ENCODE measurements at places on chromosomes 16 and 17.

DNA sequence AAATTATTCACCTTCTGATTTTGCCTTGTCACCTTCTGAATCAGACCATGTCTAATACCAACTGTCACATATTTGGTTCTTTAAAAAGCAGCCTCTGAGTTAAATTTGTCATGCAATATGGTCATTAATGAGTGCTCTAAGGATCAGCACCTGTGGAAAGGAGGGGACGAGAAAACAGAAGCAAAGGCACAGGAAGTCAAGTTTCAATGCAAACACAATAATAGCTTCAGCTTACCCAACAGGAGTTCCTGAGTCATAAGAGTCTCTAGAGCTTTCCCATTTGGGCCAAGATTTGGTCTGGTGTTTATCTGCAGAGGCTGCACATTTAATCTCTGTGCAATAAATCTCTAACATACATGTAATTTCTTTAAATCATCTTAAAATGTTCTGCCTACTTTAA is 889.8 kb downstream of the CDH8 start:
- DNase-seq, result no peak

- DNase-seq, result no peak
These were observed 60.6 kb upstream of the CMIP start for GRCh38 chr16:81384006-81384405.

- no peak for DNase-seq
These were observed 88.4 kb upstream of the ATF7IP2 start for GRCh38 chr16:10297341-10298006.

DNA sequence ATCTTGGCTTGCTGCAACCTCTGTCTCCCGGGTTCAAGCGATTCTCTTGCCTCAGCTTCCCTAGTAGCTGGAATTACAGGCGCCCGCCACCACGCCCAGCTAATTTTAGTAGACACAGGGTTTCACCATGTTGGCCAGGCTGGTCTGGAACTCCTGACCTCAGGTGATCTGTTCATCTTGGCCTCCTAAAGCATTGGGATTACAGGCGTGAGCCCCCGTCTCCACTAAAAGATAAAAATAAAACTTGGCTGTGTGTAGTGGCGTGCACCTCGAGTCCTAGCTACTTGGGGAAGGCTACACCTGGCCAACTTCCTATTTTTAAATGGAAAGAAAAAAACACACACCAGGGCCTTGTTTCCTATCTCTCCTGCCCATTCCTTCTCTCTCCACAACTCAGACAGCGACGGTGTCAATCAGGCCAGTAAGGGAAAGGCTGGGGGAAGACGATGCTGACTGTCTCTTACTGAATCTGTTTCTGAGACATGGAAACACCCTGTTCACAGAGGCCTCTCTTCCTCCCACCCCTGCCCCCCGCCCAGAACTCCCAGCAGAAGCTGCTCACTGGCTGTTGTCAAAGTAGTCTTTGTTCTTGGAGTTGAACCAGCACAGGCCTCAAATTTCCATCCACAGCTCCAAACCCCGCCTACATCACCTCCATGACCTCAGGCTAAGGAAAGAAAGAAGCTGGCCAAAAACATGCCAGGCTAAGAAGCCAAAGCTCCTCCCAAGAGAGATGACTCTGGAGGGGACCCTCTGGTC is 96.6 kb downstream of the NXN start:
- DNase-seq, result no peak

GRCh38 chr16:8877894-8878522 is 4.1 kb upstream of the LITAFD start:
- DNase-seq, result no peak

DNA sequence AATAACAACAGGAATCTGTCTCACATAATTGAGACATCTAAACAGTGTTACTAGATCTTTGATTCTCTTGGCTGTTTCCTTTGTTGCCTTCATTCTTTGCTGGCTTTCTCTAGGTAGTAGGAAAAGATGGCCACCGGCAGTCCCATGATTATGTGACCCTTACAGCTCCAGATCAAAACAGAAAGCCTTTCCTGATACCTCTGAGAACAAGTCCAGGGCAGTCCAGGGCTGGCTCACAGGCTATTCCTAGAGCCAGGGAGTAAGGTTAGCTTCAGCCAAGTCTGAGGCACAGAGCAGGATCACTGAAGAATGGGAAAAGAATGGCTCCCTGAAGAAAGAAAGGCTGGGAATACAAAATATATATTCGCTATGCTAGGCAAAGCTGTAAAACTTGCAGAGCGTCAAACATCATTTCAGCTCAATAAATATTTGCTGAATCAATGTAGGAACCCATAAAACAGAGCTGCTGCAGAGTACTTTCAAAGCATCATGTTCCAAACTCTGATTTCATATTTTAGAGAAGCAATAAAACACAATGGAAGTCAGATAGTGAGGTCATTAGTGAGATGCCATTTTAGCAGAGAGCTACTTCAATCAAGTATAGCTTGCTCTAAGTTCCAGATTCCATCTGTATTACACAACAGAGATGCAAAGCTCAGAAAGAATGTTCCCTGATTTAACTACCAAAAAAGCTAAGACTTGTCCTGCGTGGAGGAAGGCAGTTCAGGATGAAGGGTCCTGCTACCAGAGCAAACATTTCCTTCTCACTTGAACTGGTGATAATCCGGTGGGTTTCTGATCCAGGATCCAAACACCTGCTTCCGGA is 23.4 kb downstream of the ADAT1 start:
- DNase-seq, result no peak

DNA sequence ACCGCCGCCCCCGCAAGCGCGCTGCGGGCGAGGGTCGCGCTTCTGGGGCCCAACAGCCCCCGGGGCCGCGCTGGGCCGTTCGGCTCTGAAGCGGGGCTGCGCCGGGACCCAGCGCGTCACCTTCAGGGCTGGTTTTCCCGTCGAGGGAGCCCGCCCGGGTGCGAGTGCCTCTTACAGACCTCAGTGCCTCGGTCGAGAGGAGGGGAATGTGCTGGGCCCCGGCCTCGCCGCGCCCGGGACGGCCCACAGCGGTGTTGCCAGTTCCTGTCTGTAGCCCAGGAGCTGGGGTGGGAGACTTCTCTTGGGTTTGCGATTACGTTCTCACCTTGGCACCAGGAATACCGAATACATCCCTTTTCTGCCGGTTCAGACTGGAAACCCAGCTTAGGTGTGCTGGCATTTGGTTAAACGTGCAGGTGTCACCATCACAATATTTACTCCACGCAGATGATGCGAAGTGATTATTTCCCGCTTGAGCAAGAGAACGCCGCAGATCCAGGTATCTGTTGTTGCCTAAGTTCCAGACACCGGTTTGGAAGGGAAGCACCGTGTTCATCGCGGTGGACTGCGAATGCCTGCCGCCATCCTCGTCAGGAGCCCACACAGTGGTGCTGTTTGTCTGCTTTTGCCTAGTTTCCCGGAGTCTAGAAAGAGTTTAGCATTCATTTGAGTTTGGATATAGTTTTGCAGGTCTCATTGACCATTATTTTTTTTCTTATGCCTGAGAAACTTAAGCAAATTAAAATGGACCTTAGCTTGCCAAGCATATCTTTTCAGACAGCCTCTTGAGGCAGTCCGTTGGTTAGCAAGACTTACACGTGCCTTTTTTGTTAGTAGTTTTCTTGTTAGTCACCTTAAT is 914 bp downstream of the MAP1LC3B start:
- DNase-seq, result peak; percentile 46

- no peak for DNase-seq
These were observed 295.1 kb upstream of the SOX9 start for GRCh38 chr17:71825687-71826086.

DNA sequence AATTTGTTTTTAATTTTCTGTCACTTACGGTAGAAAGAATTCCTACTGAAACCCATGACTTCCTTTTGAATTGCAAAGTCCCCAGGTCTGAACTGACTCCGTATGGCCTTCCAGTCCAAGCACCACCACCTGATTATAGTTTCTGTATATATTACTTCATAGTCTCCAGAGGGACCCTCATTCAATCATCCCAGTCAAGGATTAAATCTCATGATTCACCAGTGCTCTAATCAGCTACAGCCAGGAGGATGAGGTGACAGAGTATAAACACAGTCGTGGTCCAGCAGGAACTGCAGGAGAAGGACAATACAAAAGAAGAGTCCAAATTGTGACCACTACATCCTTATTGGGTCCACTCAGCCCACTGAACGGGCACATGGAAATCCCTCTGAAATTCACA is 418.9 kb upstream of the C16orf82 start:
- no peak for DNase-seq

DNA sequence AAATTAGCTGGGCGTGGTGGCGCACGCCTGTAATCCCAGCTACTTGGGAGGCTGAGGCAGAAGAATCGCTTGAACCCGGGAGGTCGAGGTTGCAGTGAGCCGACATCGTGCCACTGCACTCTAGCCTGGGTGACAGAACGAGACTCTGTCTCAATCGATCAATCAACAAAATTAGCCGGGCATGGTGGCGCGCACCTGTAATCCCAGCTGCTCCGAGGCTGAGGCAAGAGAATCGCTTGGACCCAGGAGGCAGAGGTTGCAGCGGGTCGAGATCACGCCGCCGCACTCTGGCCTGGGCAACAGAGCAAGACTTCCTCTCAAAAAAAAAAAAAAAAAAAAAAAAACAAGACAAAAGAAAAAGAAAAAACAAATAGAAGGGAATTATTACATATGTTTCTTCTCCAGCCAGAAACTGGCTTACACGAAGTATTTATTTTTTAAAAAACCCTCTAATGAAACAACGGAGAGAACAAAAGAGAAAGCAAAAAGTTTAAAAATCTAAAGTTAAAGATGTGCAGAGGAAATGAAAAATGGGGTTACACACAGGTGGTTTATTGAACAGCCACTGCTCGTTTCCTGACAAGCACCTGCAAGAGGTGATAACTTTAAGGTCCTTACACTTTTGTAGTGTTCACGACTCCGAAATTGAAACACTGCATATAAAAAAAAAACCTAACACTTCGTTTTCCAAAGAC is 1.4 kb downstream of the SYNRG start:
- no peak for DNase-seq

DNA sequence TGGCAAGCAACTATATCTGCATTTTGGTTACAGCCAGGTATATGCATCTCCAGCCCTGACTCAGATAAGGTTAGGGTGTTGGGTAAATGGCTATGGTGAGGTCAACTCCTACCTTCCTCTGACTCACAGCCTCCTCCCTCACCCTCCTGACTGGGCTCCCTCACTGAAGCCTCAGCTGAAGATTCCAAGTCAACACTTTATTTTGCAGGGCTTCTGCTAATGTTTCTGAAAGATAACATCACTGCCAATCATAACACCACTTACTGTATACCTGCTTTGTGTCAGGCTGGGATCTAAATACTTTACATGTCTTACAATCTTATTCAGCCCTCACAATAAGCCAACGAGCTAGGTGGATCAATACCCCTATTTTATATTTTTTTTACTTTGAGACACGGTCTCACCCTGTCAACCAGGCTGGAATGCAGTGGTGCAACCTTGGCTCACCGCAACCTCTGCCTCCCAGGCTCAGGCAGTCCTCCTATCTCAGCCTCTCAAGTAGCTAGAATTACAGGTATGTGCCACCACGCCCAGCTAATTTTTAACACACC is 47.8 kb upstream of the GCSH start:
- peak; percentile 28 for DNase-seq

DNA sequence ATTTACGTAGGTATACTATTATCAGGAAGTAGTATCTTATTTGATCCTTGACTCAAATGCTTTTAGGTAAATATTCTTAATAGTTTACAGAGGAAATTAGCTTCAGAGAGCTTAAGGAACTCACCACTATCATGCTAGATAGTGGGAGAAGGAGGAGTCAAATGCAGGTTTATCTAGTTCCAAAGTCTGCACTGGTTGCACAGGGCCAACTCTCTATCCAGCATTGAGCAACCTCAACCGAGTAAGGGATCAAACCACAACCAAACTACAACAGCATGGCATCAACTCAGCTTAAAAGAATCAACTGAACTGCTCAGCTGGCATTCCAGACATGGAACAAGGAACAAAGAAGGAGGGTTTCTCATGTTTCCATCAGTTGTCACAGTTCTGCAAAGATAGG is 306.0 kb downstream of the MAF start:
- DNase-seq, result no peak

- DNase-seq, result peak; percentile 73
These were observed 22.5 kb downstream of the DNAI2 start for GRCh38 chr17:74296548-74296936.

GRCh38 chr16:8342276-8342675 is 248.0 kb downstream of the TMEM114 start:
- no peak for DNase-seq

DNA sequence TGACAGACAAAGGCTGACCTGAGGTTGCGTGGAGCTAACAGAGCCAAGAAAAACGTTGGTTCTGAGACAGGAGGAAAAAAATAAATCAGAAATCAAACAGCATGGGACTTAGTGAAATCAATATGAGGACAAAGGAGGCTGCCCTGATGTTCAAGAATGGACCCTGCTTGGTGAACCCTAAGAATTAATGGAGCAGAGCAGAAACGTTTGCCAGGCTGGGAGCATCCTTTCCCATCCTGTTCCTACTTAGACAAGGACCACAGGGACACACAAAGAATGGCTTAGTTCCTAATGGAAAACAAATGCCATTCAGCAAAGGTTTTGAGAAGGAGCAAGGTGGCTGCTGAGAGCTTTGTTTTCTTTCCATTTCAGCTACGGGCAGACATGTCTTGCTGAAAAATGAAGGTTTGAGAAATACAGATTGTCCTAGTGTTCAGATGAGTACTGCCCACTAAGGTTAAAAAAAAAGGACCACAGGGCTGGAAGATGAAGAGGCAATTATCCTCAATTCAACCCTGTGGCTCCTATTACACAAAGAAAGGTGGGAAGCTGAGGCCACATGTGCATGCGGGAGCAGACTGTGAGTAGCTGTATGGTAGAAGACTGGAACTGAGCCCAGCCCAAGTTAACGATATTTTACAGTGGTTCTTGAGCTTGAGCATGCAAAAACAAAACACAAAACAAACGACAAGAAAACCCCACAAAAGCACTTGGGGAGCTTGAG is 230.1 kb downstream of the SLC39A11 start:
- no peak for DNase-seq

DNA sequence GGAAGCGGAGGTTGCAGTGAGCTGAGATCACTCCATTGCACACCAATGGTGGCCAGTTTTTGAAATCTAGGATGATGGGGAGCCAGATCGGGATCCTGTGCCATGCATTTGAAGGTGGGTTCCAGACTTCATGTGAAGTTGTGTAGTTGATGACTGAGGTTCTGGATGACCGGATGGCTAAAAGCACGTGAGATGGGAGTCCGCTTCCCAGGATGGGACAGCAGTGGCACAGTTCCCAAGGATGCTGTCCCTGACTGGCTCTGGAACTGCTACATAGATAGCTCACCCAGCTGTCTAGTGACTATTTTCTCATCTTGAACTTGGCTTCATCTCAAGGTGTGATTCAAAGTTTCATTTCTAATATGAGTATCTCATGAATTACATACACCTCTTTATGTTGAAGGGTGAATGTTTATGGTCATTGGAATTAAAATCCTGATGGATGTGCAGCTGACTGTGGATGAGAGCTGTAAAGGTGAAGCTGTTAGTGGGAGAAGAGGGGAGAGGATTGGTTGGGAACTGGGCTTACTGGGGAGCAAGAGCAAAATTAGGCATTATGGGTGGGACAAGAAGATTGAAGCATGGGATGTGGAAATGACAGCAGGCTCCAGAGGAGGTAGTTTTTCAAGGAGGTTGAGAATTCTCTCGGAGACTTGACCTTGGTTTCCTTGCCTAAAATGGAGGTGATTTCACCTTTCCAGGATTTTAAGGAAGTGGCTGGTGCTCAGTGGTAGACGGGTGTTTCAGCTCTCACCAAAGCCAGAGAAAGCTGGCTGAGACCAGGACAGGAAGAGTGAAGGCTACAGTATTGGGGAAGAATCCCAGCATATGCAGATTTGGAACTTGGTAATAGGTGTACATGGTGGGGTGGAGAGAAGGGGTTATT is 8.2 kb downstream of the TUFM start:
- DNase-seq, result no peak

GRCh38 chr16:65994291-65994690 is 372.2 kb upstream of the CDH5 start:
- DNase-seq, result no peak

Measured in A549 (cell line).